ENCODE measurements at places on chromosomes 3 and 15.

GRCh38 chr3:156174229-156174847, 54.0 kb downstream of the KCNAB1 start:
- DNase-seq = no peak

- DNase-seq = no peak
These were observed 40.4 kb downstream of the LYSMD4 start for GRCh38 chr15:99692825-99693224.

DNA sequence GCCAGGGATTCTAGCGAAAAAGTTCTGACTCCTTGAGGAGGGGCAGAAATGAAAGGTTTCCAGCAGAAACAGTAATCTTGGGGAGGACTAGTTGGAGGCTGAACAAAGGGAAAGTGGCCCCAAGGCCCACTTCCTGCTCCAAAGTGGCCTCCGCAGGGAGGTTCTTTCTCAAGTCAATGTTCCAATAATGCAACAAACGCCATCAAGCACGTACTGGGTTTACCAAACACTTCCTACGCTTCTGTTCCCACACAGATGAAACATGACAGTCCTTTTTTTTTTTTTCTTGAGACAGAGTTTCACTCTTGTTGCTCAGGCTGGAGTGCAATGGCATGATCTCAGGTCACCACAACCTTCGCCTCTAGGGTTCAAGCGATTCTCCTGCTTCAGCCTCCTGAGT, 9.6 kb upstream of the RCCD1 start:
- DNase-seq = no peak

DNA sequence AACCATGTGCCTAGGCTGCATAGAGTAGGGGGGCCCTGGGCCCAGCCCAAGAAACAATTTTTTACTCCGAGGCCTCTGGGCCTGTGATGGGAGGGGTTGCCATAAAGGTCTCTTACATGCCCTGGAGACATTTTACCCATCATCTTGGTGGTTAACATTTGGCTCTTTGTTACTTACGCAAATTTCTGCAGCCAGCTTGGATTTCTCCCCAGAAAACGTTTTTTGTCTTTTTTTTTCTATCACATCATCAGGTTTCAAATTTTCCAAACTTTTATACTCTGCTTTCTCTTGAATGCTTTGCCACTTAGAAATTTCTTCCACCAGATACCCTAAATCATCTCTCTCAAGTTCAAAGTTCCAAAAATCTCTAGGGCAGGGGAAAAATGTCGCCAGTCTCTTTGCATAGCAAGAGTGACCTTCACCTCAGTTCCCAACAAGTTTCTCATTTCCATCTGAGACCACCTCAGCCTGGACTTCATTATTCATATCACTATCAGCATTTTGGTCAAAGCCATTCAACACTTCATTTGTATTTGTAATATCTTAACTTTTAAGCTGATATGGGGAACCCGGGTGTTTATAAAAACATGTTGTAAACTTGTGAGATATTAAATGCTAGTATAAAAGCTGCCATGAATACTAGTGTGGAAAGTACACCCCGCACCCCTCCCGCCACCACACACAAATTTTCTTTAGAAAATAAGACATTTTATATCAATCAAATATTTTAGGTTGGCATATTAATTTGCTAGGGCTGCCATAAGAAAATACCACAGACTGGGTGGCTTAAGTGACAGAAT, 56.0 kb upstream of the PLSCR4 start:
- no peak for DNase-seq

GRCh38 chr3:126292318-126293070, 64.7 kb downstream of the KLF15 start:
- DNase-seq = no peak

DNA sequence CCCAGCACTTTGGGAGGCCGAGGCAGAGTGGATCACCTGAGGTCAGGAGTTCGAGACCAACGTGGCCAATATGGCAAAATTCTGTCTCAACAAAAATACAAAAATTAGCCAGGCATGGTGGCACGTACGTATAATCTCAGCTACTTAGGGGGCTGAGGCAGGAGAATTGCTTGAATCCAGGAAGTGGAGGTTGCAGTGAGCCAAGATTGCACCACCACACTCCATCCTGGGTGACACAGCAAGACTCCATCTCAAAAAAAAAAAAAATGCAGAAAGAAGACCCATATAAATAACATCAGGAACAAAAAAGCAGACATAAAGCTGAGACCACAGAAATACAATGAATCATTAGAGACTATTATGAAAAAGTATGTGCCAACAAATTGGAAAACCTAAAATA, 235.2 kb upstream of the VEPH1 start:
- no peak for DNase-seq

DNA sequence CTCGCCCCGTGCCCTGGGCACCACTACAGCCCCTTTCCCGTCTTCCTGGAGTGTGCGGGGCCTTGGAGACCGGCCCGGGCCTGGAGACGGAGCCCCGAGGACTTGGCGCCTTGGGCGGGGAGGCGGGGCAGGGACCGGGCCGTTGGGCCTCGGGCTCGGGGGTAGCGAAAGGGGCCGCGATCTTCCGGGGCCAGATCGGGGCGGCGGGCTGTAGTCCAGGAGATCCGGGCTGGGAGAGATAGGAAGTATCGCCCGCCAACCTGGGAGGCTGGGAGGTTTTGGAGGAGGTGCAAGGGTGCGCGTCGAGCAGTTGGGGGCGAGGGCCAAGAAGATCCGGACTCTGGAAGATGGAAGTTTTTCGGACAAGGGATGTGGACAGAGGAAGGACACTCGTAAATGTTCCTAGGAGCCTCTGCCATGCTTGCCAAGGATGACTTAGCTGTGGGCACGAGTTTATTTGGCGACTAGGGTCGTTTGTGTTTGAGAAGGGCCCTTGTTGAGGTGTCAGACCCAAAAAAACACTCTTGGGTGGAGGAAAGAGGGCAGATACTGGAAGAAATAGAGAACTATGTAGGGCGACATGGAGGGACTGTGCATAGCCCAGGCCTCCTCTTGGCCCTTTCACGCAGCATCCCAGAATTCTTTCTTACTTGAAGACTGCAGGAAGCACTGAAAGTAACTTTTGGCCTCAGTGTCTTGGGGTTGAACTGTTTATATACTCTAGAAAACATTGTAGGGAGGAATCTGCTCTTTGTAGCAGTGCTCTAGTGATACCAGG, 712 bp downstream of the RTF1 start:
- DNase-seq = no peak

DNA sequence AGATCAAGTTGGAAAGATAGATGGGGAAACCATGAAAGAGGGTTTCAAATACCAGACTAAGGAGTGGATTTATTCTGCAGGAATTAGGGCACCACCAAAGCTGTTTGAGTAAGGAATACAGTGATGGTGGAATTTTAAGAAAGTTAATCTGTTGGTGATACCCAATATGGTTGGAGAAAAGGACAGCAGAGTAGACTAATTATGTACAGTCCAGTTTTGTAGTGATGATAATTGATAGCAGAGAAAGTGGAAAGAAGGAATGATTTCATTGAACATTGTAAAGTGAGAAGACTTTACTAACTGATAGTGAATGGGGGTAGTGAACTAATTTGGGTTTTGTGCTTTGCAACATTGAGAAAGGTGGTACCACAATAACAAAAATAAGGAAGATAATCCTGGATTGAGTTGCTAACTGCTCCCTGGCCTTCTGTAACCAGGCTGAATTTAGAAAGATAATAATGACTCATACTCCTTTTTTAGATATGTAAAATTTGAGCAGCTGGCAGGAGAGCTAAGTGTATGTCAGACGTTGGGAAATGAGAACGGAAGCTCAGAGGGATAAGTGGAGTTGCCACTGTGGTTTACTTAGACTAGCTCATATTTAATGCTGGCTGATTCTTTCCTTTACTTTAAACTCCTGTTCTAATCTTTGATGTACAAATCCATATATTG, 16.9 kb downstream of the TCAIM start:
- DNase-seq = no peak

GRCh38 chr3:65449841-65450428, 588.8 kb downstream of the MAGI1 start:
- no peak for DNase-seq

DNA sequence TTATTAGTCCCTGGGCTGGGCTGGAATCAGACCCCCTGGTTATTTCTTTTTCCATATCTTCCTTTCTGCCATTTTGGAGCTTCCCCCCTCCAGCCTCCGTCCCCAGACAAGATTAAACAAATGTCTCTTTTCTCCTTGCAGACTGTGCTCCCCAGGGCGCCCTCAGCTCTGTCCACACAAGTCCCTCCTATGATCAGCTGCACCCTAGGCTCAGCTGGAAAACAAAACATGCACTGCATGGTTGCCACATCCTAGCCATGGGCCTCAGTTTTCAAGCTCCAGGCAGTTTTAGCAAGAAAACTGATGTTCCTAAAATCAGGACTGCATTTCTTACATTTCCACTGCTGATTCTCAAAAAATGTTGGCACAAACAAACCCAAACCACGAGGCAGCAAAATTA, 23.5 kb upstream of the RFTN1 start:
- no peak for DNase-seq

- no peak for DNase-seq
These were observed 38.1 kb upstream of the PTX3 start for GRCh38 chr3:157398598-157398997.

- no peak for DNase-seq
These were observed 646.6 kb downstream of the NTRK3 start for GRCh38 chr15:87609894-87610293.

GRCh38 chr15:35444557-35445204, 101.3 kb downstream of the DPH6 start:
- DNase-seq = no peak

- DNase-seq = no peak
These were observed 50.5 kb downstream of the SUCNR1 start for GRCh38 chr3:151923901-151924300.

DNA sequence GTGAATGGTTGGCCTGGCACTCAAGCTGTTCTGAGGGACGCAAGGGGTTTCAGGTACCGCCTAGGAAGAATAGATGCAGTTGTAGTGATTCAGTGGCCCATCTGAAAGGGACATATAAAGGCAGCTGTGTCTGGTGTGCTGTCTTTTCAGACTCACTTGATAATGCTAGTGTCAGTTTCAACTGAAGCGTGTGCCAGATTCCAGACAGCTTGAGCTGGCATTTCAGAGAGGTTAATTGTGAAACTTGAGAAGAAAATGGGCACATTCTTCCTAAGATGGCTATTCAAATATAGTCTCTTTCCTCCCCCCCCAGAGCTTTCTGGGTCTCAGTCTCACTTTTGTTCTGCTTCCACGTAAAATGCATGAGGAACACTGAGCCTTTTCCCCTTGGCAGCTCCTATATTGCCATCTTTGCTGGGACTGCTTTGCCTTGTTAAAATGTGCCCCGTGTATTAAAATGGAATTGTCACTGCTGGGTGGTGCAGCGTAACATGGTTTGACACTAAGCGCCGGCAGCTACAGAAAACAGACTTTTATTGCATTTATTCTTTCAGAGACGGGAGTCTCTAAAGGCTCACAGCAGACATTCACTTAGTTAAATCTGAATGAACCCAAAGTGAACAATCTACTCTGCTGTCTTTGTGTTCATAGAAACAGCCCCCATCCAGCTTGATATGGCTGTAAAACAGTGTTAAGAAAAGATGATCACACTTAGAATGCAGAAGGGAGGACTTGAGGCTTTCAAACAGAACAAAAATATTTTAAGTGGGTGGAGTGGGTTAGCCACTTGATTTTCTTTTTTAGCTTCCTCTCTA, 478.7 kb downstream of the RBMS3 start:
- DNase-seq = peak; percentile 69

DNA sequence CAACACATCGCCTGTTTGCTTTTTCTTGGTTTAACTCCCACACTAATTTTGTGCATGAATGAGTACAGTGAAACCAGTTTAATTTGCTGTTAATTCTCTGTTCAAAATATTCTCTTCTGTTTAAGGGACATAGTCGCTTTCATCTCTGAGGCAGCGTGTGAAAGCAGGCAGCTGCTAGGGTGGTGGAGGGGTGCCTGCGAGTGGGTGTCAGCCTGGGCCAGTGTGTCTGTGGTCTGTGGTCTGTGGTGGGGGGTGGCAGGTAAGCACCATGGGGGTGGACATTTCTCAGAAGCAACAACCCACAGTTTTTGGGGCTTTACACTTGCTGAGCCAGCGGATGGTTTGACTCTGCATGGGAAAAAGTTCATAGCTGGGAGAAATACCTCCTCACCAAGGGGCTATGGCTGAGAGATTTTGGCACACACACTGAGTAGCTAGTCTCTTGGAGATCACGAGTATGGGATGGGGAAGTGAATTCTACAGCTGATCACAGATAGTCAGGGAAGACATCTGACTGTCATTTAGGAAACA, 109.2 kb downstream of the EPHB1 start:
- no peak for DNase-seq

- DNase-seq = no peak
These were observed 352.8 kb downstream of the LRTM1 start for GRCh38 chr3:54574906-54575617.

DNA sequence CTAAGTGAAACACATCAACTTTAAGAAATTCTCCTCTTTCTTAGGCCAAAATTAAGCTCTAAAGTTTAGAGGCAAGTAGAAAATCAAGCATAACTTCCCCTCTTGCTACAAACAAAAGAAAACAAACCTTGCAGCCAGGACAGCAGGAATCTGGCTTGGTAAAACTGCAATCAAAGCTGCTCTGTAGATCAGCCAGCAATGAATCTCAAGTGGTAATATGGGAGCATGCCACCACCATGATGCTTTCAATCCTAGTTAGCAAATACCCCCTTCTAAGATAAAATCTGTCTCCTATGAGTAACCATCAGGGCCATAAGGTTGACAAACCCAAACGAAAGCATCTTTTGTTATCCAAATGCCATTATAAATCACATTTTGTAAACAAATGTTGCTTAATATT, 208.3 kb upstream of the PLSCR5 start:
- no peak for DNase-seq

GRCh38 chr3:105883798-105884377, 15.1 kb upstream of the CBLB start:
- DNase-seq = no peak

- no peak for DNase-seq
These were observed 166.7 kb downstream of the CTNNB1 start for GRCh38 chr3:41365973-41366372.

DNA sequence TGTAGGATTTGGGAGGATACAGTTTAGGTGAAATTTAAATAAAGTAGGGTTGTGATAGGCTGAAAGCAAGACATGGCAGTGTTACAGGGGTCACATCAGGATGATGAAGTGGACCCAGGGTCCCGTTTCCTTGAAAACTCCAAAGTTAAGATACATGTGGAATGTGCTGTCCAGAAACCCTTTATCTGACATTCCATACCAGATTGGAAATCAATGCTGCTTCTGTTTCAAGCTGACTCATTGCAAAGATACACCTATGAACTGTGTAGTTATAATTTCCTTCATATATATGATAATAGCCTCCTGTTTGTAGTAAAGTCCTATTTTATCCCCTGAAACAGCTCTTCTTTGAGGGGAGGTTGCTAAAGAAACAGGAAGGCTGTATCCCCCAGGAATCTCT, 71.0 kb upstream of the NR2E3 start:
- DNase-seq = no peak

DNA sequence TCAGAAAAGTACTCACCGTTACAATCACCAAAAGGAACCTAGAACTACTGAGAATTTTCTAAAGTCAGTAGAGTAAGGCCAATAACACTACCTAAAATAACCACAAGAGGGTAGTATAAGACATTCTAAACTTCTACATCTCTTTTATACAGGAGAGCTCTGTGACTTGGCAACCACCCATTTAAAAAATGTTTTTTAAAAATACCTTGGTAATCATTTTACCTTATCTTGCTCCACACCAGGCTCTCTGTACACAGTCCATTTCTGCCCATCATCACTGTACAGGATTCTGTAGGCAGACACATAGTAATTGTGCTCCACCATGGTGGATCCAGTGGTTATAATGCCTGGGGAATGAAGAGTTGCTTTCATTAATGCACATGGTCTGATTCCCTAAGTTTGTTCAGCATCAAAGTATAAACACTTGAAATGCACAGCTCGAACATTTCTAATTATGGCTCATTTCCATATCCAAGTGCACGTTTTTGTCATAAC, 54.5 kb downstream of the ST3GAL6 start:
- peak; percentile 17 for DNase-seq

- DNase-seq = no peak
These were observed 2.6 kb upstream of the MDFIC2 start for GRCh38 chr3:70315021-70315420.

Data from NCI-H1048 (cell line).